Uterus (tissue), 4 donors: ENCODE measurements at places on chromosomes 1 and 21. TPM values are rescaled to one million over a fixed set of nuclear protein-coding genes. Genes with fewer than 3 reads are reported as not detected.

Gene CDC20
- 20.3 TPM for total RNA-seq

Gene AKR7A3
- total RNA-seq: not detected

DNA sequence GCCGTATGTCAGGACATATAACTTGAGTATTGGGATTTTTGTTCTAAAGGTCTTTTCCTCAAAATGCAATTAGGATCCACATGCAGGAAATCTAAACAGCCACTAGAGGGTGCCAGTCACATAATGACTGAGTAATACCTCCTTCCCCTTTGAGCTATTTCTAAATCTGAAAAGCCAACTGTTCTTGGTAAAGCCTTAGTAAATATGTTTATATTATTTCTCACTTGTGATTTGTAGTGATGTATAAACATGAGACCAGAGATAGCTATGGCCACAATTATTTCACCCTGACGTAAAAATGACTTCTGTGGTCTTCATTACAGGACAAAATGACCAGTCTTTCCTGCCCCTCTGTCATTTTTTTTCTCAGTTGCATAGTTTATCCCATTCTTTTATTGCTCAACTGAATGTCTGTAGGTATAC is 41.0 kb upstream of the DR1 start:
- DNase-seq: peak; percentile 52

GRCh38 chr1:32051706-32052105 is 21.0 kb upstream of the TMEM39B start:
- no peak for DNase-seq

Gene BRDT
- total RNA-seq: not detected

Gene CIART
- total RNA-seq: 2.9 TPM
